ENCODE measurements at places on chromosomes 11 and 22. TPM values are rescaled to one million over a fixed set of nuclear protein-coding genes. Genes with fewer than 3 reads are reported as not detected.

TMPRSS5 gene
- 0.57 TPM for polyA plus RNA-seq

YPEL4 gene
- polyA plus RNA-seq: 5.6 TPM

FBLN1 gene
- polyA plus RNA-seq: 176 TPM

TRIM51 gene
- polyA plus RNA-seq: not detected

GAB4 gene
- not detected for polyA plus RNA-seq

C11orf86 gene
- polyA plus RNA-seq: 0.13 TPM

PRRG4 gene
- polyA plus RNA-seq: 5.6 TPM

DNA sequence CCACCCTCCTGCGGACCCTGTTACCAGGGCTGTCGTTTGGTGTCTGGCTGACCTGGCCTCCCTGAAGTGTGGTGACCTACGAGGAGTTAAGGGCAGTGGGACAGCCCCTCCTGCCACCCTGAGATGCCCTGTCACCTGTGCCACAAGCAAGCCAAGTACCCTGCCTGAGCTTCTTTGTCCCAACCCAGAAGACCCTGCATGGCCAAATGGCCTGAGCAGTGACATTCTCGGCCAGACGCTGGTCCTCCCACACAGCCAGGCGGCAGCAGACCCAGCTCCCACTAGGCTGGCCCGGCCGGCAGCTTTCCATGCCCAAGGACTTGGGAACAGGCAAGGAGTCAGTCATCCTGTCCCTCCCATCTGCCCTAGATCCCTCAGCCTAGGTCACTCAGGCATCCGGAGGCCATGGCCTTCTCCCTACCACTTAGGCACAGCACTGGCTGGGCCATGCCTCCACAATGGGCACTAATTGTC, 7.6 kb downstream of the ARVCF start:
- DNase-seq: no peak

DNA sequence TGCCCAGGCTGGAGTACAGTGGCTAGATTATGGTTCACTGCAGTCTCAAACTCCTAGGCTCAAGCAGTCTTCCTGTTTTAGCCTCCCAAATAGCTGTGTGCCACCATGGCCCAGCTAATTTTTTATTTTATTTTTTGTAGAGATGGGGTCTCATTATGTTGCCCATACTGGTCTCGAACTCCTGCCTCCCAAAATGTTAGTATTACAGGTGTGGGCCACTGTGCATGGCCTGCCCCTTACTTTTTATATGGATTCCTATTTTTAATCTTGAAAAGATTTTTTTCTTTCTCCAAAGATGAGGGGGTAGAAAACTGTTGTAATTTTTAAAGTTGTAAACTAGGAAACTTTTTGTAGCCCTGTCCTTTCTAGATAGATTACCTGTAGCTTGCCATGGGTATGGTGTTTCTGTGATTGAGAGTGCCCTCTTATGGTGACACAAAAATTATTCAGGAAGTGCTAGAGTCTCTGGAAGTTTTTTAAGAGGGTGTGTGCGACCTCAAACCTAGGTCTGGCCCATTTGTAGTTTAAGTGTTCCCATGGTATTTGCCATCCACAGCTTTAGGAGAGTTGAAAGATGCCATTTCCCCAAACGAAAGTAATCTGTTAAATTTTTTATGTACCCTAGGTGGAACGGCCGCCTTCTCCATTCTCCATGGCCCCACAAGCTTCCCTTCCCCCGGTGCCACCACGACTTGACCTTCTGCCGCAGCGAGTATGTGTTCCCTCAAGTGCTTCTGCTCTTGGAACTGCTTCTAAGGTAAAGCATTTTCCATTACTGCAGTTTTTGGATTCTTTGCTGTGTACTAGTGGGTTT, 32.4 kb downstream of the MCAM start:
- no peak for DNase-seq

DNA sequence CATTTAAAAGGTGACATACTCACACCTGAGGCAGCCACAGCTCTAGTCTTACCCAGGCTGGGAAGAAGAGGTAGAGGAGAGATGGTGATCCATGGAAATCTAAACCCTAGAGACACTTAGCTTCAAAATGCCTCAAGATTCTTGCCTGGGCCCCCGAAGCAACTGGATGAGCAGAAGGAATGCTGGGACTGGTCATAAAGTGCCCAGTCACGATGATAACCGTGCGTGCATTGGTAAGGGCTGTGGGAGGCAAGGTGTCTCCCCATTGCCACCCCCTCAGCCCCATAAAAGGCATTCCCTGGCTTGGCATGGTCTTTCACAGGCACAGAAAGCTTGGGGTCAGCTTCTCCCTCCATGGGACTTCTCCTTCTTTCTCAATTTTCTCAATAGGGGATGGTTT, 144.5 kb downstream of the DSCAML1 start:
- no peak for DNase-seq

DNA sequence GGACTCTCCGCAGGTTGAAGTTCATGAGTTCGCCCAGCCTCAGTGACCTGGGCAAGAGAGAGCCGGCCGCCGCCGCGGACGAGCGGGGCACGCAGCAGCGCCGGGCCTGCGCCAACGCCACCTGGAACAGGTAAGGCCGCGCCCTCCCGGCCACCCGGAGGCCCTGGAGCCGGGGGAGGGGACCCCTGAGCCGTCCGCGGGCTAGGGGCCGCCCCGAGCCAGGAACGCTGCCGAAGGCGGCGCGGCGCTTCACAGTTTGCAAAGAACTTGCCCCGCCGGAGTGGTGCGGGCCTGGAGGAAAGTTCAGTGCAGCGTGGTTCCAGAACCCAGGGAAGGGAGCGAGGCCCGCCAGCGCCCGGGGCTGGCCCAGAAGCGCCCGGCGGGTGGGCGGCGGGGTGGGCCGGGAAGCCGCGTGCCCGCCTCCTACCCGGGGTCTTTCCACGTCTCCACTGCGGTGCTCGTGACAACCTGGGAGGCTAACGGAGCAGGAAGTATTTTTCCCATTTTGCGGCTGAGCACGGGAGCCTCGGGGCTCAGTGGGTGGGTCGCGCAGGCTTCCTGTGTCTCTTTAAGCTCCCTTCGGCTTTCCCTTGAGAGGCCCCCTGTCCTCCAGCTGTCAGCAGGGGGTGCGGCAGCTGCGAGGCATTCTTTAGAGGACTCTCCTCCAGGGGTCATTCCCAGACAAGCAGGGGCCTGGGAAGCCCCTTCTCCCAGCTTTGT, 635 bp downstream of the PRR5 start:
- DNase-seq: no peak
